ENCODE measurements at places on chromosomes 12 and 14.

DNA sequence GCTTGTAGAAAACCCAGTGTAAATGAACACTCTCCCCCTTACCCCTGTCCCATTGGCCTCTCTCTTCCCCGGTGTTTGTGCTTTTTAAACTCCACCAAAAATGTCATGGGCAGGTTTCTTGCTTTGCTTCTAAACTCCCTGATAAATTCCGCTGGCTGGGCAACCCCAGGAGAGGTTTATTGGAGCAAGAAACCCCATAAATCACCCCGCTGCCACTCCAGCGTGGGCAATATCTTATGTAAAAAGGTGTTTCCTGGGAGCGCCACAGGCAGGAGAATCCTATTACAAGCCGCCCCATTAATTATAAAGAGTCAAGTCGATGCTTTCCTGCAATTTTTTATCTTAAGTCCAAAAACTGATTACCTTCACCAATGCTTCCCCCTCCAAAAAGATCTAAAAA is 22.8 kb downstream of the LHX5 start:
- DNase-seq = no peak

GRCh38 chr14:103730490-103731035 is 15.0 kb downstream of the ZFYVE21 start:
- no peak for DNase-seq

GRCh38 chr12:94152292-94153078 is 4.1 kb downstream of the PLXNC1 start:
- no peak for DNase-seq

DNA sequence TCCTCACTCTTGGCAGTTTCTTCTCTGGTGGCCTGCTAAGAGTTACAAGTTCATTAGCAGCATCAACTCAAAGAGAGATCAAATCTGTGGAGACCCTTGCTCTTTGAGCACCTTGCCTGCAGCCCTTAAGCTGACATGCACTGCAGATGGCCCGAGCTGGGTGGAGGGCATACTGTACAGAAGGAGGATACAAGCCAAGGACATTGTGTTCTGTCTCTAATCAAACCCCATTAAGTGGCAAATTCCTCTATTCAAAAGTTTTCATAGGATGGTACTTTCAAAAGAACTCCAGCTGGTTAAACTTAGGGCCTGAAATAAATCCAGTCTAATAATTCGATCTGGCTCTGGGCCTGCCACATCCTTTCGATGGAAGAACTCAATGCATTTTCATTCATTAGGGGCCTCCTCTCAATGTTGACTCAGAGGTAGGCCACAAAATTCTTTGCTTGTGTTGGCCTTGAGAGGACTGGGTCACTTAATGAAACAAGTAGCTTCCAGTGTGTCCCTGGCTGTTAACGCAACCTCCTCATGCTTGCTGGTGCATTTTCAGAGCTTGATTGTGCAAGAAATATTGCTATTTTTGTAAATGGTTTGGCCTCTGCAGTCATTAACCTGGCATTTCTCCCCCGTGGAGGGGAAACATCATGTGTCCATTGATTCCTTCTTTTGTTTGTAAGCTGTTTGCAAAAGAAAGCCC is 318.2 kb downstream of the NUAK1 start:
- DNase-seq = no peak

DNA sequence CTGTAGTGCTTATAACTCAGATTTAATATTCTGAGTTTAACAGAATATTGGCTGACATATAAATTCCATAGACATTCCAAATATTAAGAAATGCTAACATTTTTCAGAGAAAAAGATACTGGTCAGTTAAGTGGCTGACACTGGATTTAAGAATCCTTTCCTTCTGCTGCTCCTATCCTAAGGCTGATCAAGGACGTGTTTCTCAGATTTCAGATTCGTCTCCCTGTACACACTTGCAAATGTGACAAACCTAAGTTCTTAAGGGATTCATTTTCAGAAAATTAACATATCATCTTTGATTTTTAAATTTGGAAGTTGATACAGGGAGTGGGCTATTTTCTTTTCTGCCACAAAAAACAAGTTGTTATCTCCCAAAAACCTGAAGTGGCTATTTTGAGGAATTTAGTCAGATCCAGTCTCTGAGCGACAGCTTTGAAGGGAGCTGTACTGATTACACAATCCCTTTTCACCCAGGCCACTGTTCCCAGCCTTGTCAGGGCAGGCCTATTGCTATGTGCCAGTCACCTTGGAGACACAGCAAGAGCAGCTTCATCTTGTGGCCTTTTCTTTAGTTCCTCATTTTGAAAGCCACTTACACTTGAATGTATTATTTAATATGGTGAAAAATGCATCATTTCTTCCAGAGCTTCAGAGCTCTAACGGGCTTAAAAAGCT is 370.6 kb downstream of the KCNH5 start:
- no peak for DNase-seq

- DNase-seq = no peak
These were observed 272 bp downstream of the TBX3 start for GRCh38 chr12:114683709-114684097.

DNA sequence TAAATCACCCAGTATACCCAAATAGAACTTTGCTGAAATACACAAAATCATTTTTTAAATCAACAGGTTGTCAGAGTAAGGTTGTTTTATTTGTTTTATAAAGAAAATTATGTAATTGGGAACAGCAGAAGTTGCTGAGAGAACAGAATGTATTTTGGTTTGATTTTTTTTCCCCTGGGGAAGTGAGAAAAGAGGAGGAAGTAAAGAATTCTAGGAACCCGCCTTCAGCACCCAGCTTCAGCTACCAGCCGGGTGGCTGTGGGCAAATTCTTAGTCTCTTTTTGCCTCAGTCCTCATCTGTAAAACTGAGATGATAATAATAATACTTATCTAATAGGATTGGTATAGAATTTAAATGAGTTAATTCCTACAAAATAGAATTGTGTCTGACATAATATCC is 119.4 kb downstream of the SRGAP1 start:
- no peak for DNase-seq

DNA sequence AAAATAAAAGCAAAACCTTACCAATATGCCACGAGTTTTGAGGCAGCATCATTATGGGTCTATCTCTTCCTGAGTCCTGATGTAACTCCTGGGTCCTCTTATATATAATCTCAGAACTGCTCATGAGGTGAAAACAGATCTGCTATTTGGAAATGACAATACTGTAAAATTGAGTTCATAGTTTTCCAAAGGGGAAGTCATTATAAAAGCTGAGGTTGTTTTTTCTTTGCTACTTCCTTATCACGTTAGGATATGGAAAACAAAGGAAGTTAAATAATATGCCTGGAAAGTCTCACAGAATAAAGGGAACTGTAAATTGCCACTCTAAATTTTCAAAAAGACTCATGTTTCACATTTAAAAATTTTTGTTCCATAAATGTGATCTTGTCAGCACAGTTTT is at the start of gene CD163L1:
Gene CD163L1 (minus strand): TSS at position 78 of the 400 bp plus-strand sequence. CDS start 26 bp downstream, at position 52.
- no peak for DNase-seq

DNA sequence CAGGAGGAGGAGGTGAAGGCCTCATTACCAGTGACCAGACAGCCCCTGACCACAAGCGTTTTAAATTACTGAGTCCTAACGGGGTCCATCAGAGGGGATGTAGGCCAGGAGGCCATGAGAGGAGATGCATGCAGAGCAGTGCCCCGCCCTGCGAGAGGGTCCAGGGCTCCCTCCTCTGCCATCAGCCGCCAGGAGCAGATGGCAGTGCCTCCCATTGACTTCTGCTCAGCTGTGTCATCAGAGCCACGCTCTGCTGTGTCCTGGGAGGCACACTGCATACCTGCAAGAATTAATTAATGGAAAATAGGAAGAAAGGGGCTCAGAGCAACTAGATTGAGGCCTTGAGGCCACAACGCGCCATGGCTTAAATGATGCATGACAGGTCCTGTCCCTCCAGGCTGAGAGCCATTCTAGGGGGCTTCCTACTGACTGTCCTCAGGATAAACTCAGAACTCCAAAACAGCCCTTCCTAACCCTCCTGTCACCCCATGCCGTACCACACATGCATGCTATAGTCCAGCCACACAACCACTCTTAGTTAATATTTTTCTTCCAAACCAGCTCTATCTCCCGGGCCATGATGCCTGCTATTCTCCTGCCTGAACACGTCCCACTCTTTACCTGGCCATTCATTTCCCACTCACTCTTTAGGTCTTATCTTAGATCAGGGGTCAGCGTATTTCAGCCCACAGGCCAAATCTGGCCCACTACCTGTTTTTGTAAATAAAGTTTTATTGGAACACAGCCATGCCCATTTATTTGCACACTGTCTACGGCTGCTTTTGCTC is 235.8 kb downstream of the KSR2 start:
- DNase-seq = no peak

DNA sequence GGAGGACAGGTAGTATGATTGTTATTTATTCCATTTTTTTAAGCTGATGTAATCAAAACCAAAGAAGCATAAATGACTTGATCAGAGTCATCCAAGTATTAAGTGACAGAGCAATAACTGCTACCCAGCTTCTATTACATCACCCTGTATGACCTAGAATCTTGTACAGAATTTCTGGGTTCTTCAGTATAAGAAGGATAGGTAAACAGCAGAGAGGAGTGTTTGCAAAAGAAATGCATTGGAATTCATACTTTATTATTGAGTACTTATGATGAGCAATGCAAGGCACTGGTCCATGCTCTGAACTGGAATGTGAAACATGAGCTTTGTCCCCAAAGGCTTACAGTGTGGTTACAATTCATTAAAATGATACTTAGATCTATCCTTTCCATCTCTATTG is 916.8 kb downstream of the DIO2 start:
- no peak for DNase-seq

DNA sequence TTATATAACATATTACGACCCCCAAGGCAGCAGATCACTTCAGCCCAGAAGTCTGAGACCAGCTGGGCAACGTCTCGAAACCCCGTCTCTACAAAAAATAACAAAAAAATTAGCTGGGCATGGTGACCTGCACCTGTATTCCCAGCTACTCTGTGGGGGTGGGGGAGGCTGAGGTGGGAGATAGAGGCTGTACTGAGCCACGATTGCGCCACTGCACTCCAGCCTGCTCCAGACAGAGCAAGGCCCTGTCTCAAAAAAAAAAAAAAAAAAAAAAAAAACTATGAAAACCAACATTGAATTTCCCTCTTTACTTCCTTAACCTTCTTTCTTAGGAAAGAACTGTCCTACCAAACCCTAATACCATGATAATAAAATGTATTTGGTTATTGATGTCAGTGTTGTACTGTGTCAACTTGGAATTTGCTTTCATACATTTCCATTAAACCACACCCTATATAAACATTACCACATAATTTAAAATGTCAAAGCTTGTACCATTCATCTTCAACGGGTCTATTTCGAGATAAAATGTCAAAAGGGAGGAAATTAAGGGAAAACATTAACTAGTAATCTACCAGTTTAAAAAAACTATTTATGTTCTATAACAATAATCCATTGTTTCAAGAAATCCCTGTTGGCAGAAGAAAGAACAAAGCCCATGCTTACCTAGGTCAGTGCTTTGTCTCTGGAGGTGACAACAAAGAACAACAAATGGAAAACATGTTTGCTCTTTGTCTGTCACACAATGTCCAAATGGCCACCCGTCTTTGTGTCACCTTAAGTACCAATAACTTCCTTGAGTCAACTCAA is 17.4 kb downstream of the GALNT4 start:
- DNase-seq = no peak

DNA sequence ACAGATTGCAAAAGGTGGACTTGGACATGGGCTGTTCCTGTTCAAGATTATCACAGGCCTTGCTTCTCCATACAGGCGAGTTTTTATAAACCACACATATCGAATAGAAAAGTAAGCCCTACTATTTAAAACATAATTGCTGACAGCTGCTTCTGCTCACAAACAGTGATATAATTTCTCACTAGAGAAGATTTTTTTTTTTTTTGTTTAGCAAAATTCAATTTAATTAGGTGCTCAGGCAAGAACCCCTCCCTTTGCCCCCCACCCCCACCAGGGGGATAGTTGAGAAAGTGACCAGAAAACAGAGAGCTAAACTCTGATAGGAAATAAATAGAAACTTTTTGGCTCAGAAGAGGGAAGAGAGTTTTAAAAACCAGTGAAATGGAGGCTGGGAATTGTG is 132.8 kb upstream of the CRY1 start:
- DNase-seq = no peak

- DNase-seq = no peak
These were observed 351.1 kb downstream of the BMP4 start for GRCh38 chr14:53605562-53605961.

DNA sequence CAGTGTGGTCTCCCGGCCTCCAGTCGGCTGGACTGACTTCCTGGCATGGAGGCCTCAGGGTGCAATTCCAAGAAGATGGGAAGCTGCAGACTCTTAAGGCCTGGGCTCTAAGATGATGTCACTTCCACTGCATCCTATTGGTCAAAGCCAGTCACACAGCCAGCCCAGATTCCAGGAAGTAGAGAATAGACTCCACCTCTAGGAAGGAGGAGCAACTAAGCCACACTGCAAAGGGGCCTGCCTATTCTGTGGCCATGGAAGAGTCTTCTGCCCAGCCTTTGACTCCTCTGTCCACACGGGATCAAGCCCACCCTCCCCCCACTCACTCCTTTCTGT is 103.9 kb upstream of the RFLNA start:
- no peak for DNase-seq

- no peak for DNase-seq
These were observed 26.0 kb downstream of the SMUG1 start for GRCh38 chr12:54162741-54163140.

DNA sequence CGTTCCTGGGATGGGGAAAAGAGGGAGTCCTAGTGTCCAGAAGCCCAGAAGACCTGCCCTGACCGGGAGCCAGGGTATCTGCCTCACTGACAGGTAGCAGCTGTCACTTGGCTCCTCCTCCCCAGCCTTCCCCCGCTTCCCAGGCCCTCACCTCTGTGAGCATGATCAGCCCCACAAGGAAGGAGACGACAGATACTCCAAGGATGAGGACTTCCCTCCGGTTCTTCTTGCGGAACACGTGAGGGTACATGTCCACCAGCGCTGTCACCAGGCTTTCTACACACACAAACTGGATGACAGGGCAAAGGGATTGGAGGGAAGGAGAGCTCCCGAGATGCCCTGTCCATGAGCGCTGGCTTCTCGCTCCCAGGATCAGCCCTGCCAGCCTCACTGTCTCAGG is 9.9 kb upstream of the SLC6A12 start:
- no peak for DNase-seq

DNA sequence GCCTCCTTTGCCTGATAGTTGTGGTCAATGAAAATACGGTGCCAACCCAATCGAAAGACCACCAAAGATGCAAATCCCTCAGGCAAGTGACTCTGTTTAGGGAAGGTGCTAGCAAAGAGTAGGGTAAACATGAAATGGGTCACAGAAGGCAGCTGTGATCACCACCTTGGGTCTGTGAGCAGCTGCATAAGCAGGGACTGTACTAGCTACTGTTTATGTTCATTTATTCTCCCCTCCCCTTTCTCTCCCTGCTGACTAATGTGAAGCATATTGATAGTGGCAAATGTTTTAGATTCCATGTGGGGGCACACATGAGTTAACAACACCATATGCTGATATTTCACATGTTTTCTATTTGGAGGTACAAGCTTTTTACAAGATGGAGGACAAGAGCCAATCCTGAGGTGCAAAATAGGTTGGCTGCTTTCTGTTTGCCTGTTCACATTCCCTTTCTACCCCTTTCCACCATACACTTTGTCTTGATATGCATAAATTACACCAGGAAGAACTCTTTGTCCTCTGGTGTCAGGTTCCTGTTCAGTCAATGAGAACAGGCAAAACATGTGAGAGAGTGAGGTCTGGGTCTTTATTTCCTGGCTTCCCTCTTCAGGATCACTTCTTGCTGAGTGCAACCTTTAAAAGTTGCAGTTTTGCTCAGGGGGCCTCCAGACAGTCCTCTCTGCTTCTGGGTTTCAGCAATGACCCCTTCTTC is 71.1 kb downstream of the AVPR1A start:
- no peak for DNase-seq

GRCh38 chr14:76228138-76228537 is 76.4 kb downstream of the GPATCH2L start:
- DNase-seq = no peak

All from Panc1 (cell line).